ENCODE measurements at places on chromosomes 6 and 20.

- DNase-seq = no peak
These were observed 76.3 kb downstream of the DTNBP1 start for GRCh38 chr6:15586503-15586902.

DNA sequence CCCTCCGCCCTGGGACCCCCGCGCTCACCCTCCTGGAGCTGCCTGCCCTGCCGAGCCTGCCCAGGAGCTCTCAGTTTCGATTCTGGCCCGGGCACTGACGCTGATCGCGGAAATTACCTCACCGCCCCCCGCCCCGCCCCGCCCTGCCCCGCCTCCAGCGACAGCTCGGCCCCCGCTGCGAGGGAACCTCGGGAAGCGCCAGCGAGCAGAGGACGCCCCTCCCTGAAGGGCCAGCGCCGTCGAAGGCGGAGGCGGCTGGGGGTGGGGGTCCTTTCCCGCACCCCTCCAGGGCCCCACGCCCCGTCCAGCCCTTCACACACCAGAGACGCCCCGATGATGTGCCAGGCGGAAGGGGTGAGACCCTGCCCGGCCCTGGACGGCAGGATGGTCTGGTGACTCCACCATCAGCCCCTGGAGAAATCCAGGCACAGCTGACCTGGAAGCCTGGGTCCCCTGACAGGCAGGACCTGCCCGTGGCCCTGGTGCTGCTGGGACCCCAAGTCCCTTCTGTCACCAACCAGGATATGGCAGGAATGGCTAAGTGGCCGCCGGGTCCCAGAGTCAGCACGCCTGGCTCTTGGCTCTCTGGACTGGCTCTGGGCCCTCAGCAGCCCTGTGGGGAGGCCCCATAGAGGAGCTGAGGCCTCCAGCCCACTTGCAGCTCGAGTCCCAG, at the start of gene HELZ2:
TSS of gene HELZ2 (minus strand) at position 84 of the 673 bp plus-strand sequence. CDS start 1,854 bp downstream, outside the sequence.
- DNase-seq = peak; percentile 62

GRCh38 chr20:40467067-40467466, 222.0 kb downstream of the MAFB start:
- DNase-seq = no peak

DNA sequence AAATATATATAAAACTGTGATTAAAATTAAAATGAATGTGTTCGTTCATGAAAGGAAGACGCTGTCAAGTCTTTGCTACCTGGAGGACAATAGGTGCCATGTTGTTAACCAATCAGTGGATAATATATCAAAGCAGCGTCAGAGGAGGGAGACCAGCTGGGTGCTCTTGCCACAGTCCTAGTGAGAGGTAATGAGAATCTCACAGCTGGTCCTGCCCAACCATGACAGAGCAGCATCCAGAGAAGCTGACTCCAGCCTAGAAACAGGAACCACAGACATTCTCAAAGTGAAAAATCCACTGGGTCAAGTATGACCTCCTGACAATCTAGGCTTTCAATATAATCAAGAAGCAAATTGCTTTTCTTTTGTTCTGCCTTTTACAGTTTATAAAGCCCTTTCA, 94.5 kb upstream of the LRFN2 start:
- DNase-seq = no peak

GRCh38 chr20:51481341-51481914, 61.1 kb downstream of the NFATC2 start:
- peak; percentile 62 for DNase-seq

DNA sequence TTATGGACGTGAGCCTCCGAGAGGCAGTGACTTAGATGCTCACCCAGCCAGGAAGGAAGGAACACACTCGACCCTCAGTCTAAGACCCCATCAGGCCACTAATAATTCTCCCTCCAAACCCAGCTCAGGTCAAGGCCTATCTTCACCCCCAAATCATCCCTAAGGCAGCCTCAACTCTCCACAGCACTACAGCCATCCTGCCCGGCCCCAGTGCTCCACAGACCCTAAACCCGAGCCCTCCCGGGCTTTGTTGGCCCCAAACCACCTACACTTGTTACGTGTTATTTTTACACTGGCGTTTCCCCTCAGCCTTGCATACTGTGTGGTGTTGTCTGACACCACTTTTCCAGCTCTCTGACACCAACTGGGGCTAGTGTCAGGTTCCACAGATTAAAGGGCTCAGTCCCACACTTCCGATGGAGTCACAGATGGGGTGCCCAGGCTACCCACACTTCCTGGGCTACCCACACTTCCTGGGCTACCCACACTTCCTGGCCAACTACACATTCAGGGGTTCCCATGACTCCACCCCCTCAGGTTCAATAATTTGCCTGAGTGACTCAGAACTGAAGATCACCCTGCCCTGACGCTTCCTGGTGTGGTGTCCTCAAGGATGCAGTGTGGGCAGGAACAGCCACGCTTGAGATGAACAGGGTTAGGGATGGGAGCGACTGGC, 25.3 kb downstream of the RBCK1 start:
- DNase-seq = peak; percentile 78

DNA sequence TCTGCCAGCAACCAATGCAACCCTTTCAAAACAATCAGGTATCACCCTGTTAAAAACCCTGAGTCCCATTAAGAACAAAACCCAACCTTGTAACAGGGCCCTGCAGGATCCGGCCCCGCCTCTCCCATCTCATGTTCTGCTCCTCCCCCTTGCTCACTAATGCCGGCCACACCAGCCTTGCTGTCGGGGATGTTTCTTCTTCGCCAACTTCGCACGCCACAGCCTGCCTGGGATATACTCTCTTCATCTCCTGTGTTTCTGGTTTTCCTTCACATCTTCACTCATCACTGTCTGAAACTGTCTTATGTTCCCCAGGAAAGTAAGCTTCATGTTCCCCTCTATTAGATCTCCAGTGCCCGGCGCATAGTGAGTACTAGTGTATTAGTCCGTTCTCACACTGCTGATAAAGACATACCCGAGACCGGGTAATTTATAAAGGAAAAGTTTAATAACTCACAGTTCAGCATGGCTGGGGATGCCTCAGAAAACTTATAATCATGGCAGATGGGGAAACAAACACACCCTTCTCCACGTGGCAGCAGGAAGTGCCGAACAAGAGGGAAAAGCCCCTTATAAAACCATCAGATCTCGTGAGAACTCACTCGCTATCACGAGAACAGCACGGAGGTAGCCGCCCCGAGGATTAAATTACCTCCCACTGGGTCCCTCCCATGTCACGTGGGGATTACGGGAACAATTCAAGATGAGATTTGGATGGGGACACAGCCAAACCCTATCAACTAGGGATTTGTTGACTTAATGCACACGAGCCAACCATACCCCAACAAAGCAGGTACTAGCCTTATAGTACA, 5.1 kb downstream of the TP53RK start:
- DNase-seq = no peak

DNA sequence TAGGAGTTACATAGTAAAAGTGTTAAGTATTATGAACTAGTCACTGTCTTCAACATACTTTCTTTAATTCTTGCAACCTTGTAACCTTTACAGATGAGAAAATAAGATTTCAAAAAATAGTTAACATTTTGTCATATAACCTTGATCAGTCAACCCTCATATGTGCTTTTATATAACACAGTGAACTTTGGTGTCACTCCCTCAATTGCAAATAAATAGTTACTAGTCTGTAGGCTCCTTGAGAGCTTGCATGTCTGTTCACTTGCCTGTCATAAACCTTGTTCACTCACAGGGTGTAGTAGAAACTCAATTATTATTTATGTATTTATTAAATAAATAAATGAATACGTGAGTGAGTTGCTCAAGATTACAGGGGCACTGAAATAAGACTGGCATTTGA, 107.5 kb downstream of the QKI start:
- DNase-seq = no peak

All from stimulated activated CD8-positive, alpha-beta memory T cell treated with anti-CD3 and anti-CD28 coated beads, Interleukin-7, amount 100 ng/mL, for 4 hours (primary cell).